ENCODE measurements at places on chromosomes 5 and 9. TPM values are rescaled to one million over a fixed set of nuclear protein-coding genes. Genes with fewer than 3 reads are reported as not detected.
A peak's percentile ranks its signal among the peaks of the same experiment; 100 is the strongest.

Gene AGXT2
- not detected for total RNA-seq

GRCh38 chr9:87464110-87464991 lies 33.3 kb upstream of the DAPK1 start:
- no peak for DNase-seq

- no peak for DNase-seq
These were observed 31.6 kb upstream of the F2RL1 start for GRCh38 chr5:76787237-76787636.

Gene GKAP1
- 26.4 TPM for total RNA-seq

GRCh38 chr9:121660876-121661275 lies 9.4 kb downstream of the DAB2IP start:
- DNase-seq: no peak

GRCh38 chr9:112839331-112839730 lies 51.3 kb downstream of the SLC46A2 start:
- DNase-seq: no peak

- DNase-seq: no peak
These were observed 3.9 kb downstream of the SPTAN1 start for GRCh38 chr9:128556276-128556675.

DNA sequence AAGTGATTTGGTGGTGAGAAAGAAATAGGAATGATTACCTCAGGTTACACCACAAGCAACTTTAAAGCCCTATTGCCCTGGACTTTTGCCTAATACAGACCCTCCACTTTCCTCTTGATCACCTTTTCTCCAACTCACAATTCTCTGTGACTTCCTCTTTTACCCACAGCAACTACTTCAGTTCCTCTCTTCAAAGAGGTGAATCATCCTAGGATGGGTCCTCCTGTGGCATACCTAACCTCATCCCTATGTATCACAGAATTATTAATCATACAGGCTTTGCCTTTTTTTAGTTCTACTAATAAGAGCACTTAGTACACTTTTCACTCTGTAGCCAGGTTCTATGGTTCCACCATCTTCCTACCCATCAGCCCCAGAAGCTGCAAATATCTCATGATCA lies 19.6 kb upstream of the INSL6 start:
- DNase-seq: no peak

- DNase-seq: no peak
These were observed 83.9 kb upstream of the NR5A1 start for GRCh38 chr9:124590889-124591641.

- peak; percentile 73 for DNase-seq
These were observed 201.1 kb downstream of the SNX18 start for GRCh38 chr5:54718656-54719055.

GRCh38 chr9:127895811-127896210 lies 3.6 kb downstream of the ST6GALNAC6 start:
- no peak for DNase-seq

GRCh38 chr5:41832430-41832829 lies 37.8 kb downstream of the OXCT1 start:
- DNase-seq: no peak

DNA sequence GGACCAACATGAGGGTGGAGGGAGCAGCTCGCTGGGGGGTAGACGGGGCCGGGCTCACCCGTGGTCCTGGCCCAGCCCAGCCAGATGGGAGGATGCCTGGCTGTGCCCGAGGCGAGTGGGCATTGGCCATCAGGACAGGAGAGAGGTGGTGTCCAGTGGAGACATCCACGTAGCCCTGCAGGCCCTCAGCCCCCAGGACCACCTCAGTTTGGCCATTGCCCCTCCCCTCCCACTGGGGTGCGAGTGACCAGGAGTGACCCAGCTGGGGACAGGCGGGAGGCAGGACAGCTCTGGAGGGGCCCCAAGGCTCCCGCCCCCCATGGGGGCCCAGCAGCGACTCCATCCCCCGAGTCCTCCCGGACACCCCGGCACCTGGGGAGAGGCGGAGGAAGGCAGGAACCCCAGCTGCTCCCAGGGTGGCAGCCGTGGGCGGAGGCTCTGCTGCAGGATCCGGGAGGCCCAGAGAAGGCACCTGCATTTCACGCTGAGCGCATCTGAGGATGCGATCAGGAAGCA lies 8.3 kb downstream of the NOXA1 start:
- DNase-seq: no peak

GRCh38 chr9:105385381-105385985 lies 62.4 kb upstream of the FSD1L start:
- no peak for DNase-seq

DNA sequence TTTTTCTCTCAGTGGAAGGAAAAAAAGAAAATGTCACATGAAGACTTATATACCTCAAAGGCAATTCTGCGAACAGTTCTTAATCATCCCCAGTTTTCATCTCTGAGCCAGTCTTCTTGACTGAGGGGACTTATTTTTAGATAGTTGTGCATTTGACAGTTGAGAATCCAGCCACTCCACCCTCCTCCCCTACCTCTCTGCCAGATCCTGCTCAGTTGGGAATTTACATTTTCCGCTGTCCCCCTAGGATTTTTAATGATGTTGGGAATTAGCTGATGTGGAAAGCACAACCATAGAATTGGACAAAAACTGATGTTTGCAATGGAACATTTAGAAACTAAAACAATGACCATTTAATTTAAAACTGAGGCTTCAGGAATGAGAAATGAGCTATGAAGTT lies 194.3 kb upstream of the PIK3R1 start:
- no peak for DNase-seq

Gene MYMK
- not detected for total RNA-seq

Gene ENHO
- 0.51 TPM for total RNA-seq

Gene DOCK2
- 7.9 TPM for total RNA-seq

DNA sequence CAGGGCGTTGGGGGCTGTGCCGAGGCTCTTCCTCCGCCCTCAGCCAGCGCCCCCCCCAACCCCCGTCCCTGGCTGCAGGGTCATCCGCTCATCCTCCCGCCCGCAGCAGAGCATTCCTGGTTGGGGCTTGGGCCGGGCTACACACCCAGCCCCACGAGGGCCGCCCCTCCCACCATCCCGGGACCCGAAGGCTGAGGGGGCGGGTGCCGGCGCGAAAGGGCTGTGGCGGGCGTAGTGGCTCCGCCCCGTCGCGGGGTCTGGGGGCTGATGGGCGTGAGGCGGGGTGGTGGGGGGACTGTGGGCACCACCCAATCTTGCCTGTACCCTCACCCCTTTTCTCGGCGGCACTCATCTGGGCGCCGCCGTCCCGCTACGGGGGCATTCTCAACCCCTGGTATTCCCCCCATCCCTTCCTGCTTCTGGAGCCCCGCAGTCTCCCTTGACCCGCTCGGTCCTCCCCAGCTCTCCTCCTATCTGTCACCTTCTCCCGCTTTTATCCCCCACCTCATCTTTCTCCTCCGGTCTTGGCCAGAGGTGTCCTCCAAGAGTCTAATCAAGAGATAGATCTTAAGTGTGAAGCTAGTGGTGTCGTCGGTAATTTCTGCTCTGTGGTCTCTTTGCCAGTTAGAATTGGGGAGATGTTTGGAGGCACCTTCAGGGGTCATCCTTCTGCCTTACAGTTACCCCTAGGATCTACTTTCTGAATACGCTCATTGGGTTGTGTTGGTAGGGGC lies 1.6 kb downstream of the FER start:
- DNase-seq: no peak

DNA sequence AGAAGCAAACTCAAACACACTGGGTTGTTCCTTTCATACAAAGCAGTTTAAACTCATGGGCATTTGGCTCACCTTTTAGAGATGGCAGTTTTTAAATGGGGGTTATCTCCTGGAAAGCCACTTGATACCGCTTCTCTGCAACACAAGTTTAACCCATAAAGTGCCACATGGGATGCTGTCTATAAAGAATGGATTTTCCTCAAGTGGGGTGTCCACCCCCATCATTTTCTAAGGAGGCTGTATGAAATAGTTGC lies 528 bp upstream of the TRPM3 start:
- no peak for DNase-seq

- no peak for DNase-seq
These were observed 34.6 kb downstream of the MRPS27 start for GRCh38 chr5:72285424-72285821.

Gene ZNF483
- 4.2 TPM for total RNA-seq

DNA sequence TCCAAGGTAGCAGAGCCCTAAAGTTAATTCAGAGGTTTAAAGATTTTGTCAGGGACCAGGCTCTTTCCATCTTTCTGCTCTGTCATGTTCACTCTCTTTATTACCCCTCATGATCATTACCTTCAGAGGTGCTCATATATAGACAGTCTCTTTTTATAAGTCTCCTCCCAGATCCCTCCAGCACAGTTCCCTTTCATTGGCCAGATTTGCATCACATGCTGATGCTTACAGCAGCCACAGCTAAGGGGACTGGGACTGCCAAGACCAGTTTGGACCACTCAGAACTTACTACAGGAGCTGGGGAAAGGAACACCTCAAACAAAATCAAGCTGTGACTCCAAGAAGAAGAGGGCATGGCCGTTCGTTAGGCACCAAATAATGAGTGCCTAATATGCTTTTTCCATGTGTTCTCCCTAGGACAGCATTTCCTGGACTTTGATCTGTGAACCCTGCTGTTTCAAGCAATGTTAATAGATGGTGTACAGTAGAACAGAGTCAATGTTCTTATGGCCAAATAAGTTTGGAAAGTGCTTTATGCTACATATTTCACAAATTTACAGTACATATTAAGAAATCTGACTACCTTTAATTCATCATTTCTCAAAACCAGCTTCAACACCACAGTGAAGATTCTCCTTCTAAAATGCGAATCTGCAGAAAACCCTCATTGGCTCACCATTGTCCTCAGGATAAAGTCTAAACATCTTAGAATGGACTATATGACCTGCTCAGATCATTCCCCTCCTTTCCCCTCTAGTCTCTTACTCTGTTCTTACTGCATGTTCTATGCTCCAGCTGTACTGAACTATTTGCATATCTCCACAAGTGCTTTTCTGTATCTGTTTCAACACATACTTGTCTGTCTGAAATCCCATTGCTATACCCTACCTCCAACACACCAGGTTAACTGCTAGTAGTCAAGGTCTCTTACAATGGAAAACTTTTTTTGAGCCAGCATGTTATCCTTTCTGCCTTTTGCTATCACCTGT lies 3.4 kb downstream of the C5orf58 start:
- DNase-seq: no peak

Gene SPRY4
- total RNA-seq: 9.7 TPM

GRCh38 chr9:137313956-137314560 lies 12.0 kb upstream of the NRARP start:
- DNase-seq: no peak

Measured in Right ventricle myocardium inferior (tissue), 1 donor.